ENCODE measurements at places on chromosomes 16 and 17.

- ATAC-seq, result no peak
Observed at GRCh38 chr16:65665586-65665985, 543.7 kb upstream of the CDH11 start.

- no peak for ATAC-seq
Observed at GRCh38 chr17:9658593-9659211, 13.4 kb downstream of the USP43 start.

DNA sequence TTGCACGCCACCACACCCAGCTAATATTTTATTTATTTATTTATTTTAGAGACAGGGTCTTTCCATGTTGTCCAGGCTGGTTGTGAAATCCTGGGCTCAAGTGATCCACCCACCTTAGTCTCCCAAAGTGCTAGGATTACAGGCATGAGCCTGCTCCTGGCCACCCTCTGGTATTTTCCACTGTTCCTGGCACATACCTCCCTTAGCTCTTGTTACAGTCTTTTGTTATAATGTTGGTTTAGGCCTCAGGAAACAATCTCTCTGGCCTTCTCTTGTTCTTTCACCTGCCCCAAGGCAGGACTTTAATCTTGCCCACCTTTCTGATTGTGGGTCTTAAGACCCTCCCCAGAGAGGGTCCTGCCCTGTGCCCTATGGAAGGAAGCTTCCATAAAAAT is 3.6 kb upstream of the CYTH1 start:
- ATAC-seq, result no peak

GRCh38 chr17:63634816-63635215 is 12.6 kb downstream of the MAP3K3 start:
- ATAC-seq, result no peak

- ATAC-seq, result peak; percentile 60
Observed at GRCh38 chr16:57260294-57260929, 15.4 kb downstream of the ARL2BP start.

DNA sequence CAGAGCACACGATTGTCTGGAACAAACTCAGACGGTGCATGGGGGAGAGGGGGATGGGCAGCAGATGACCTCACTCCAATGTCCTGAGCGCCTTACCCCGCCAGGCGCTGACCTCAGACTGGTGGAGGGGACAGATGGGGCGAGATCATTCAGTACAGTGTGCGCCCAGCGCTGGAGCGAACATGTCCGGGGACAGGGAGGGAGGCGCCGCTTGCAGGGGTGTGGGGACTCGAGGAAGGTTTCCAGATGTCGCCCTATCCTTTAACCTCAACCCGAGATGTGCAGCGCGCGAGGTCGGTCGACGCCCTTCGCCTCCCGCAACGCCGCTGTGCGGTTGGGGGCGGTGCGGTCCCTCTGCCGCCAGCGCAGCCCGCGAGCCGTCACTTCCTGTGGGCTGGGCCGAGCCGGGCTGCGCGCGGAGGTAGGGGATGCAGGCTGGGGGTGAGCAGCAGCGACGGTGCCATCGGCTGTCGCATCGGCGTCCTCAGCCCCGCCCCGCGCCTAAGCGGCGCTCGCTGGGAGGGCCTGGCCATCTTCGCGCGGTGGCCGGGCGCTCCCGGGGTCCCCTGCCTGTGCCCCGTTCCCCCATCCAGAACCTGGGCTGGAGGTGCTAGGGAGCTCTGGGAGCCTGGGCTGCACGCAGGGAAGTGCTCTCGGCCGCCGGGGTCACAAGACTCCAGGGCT is 5.3 kb upstream of the CDR2L start:
- ATAC-seq, result peak; percentile 92

DNA sequence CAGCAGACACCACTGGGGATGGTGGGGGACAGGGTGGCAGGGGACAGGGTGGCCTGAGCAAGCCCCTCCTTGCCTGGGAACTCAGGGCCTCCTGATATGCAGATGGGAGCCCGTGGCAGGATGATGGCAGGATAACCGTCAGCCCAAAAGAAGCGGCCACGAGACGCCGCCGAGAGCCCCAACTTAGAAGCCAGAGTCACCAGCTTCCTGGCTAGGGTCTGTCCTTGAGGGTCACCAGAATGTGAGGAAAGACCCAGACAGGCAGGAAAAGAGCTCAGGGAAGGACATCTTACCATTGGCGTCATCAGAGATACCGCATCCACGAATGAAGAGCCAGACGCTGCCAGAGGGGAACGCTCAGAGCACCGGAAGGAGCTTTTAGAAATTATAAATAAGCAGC is 19.4 kb downstream of the RAB40C start:
- ATAC-seq, result no peak

DNA sequence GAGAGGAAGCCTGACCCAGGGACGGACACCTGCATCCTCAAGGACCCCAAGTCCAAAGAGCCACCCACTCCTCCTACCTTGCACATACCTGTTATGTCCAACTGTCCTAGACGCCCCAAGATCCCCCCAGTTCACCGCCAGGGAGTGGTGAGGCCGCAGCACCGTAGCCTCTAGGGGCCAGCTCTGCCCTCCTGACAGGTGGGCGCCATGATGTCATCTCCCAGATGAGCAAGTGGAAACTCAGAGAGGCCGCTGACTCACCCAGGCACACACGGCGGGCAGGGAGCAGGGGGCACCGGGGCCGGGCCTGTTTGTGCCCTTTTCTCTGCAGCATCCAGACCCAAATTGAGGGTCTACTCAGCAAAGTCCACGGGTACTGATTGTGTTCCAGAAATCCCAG is 4.8 kb upstream of the ZNF469 start:
- no peak for ATAC-seq

DNA sequence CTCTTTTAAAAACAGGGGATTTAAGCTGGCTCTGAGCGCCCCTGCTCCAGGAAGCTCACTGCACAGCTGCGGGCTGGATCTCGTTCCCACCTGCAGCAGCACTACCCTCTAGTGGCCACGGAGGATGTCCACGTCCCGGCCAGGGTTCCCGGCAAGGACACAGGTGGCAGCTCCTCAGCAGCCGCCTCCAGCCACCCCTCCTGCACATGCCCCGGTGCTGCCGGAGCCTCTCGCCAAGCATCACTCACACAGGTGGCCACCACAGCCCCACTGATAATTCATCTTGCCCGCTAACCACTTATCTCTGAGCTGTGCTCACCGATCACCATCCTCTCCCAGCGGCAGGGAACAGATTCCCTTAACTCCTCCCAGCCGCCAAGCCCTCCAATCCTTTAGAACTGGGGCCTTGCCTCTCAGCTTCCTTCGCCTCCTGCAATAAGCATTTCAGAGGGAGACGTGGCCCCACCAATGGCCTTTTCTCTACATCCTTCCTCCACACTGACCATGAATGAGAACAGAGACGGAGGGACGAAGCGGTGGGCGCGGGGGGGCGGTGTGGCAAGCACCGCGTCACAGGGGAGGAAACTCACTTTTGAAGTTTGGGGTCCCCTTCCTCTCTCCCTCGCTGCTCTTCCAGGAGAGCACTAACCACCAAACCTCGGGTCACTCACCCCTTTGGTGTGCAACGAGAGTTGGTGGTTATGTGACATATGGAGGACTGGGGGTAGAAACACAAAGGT is 222.1 kb downstream of the RBFOX3 start:
- peak; percentile 73 for ATAC-seq

DNA sequence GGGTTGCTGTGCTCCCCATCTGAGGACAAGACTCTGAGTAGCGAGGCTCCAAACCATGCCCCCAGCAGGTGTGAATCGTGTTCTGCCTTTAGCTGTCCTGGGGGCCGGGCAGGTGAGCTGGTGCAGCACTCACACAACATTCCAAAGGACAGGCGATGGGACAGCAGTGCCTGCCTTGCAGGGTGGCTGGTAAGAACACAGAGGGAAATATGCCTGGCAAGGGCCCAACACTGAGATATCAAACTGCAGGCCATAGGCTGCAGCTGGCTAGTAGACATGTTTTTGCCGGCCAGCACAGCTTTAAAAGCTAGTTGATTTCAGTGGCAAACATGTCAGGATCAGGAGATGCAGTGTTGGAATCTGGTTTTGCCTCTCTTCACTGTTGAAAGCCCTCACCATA is 23.6 kb downstream of the CLEC16A start:
- no peak for ATAC-seq

DNA sequence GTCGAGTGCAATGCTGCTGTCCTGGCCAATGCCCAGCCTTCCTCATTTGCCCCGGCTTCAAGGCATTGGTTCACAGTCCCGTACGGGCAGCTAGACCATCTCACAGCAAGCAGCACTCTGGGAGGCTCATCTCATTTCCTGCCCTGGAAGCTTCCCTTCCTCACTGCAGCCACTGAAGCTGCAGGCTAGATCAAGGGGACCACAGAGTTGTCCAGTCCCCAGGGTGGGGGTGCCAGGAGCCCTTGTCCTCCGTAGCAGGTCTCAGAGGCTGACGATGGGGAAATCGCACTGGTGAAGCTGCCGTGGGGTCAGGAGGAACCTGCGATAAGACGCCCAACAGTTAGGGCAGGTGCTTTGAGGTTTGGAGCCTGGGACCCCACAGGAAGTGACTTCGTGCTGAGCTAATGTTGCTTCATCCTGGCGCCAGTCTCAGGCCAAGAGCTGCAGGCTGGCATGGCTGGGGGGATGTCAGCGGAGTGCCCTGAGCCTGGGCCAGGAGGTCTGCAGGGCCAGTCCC is at the start of gene SPNS3:
SPNS3 (plus strand) TSS at position 426 of the 517 bp plus-strand sequence; CDS start at position 454, 28 bp downstream.
- ATAC-seq, result peak; percentile 55

GRCh38 chr16:81481207-81481821 is 36.7 kb downstream of the CMIP start:
- peak; percentile 96 for ATAC-seq

DNA sequence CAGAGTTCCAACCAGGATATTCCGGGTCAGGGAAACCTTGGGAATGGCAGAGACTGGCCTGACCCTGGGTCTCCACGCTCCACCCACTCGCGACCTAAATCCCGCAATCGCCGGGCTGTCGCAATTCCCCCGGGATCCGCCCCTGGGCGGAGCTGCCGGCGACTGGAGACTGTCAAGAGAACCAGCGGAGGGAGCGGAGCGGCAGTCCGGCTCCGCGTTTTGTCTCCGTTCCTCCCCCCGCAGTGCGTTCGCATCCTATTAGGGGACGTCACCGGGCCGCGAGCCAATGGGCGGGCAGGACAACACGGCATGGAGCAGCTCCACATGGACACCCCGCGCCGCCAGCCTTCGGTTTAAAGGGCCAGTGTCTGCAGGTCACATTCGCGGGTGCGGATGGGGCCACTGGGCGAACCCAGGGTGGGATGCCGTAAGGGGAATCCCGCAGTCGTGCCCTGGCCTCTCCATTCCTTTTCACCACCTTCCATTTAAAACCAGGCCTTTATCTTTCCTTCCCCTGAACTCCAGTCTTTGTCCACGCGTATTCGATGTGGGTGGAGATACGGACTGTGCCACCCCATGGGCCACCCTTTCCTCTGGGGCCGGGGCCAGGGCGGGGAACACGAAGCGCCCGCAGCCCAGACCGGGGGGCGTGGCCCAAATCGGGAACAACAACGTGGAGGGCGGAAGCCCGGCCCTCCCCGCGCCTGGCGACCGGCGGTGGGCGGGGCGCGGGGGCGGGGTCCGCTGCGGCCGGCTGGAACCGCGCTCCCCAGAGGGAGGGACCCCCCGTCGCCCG is 764 bp upstream of the MNT start:
- ATAC-seq, result peak; percentile 77

GRCh38 chr16:12215277-12216105 is 239.0 kb downstream of the SNX29 start:
- no peak for ATAC-seq

DNA sequence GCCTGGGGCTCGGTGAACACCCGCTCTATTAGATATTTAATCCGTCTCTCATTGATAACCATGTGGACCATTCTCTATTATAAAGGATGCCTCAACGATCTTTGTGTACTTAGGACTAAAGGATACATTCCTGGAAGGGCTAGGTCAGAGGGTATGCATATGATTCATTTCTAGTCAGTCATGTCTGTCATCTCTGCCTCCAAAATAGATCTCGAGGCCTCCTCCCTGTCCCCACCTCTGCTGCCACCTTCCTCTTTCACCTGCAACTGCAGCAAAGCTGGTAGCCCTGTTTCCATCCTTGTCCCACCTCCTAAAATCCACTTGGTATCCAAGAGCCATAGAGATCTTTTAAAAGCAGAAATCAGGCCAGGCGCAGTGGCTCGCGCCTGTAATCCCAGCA is 121.5 kb downstream of the KATNIP start:
- no peak for ATAC-seq

DNA sequence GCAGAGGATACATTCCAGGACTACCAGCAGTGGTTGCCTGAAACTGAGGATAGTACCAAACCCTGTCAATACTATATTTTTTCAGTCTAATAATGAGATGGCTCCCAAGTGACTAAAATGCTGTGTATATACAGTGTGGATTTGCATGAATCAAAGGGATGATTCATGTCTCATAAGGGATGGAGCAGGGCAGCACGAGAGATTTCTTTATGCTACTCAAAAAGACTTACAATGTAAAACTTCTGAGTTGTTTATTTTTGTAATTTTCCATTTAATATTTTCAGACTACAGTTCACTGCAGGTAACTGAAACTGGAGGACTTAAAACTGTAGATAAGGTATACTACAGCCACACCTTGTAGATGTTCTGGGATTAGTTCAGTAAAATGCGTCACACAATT is 674.7 kb upstream of the SALL1 start:
- ATAC-seq, result no peak

DNA sequence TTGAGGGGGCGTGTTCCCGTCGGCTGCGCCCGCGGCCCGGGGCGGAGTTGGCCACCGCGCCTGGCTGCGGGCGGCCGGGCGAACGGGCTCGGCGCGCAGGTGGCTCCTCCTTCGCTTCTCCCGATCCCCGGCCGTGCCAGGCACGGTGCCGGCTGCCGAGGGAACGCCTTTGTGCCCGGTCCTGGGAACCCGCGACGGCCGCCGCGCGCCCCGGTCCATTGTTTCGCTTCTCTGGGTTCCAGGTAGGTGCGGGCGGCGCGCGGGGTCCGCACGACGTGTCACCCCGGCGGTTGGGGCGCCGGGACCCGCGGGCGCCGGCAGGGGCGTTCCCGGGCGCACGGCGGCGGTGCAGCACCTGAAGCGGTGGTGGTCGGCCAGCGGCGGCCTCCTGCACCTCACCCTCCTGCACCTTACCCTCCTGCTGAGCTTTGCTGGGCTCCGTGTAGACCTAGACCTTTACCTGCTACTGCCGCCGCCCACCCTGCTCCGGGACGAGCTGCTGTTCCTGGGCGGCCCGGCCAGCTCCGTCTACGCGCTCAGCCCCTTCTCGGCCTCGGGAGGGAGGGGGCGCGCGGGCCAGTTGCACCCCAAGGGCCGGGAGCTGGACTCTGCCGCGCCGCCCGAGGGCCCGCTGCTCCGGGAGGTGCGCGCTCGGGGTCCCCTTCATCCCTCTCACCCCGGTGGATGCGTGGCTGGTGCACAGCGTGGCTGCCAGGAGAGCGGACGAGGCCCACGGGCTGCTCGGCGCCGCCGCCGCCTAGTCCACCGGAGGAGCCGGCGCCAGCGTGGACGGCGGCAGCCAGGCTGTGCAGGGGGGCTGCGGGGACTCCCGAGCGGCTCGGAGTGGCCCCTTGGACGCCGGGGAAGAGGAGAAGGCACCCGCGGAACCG is 99.9 kb downstream of the EFCAB13 start:
- ATAC-seq, result peak; percentile 39

DNA sequence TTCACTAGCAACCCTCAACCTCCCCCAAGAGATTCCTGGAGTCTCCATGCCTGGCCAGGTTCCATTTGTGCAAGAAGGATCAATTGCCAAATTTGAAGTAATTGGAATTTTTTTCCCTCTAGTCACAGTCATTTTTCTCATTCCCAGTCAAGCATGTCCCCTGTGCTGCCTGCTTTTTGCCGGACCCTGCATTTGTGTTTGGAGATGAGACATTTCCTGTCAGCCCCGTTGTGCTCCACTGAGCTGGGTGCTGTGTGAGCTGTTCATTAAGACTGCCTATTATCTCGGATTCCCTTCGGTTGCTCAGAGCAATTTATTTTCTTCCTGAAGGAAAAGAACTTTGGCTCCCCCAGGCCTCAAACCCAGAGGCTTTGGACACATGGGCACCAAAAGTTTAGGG is 201.0 kb upstream of the NLRP1 start:
- ATAC-seq, result peak; percentile 44

Data from stimulated activated memory B cell treated with anti-CD40 and anti-IgM and Interleukin-4, amounts not matched to agents 10 μg/mL and 1 μg/mL and 100 μg/mL, for 72 hours (primary cell).